Upper lobe of left lung (tissue), 6 donors: ENCODE measurements at places on chromosomes 4 and X. TPM values are rescaled to one million over a fixed set of nuclear protein-coding genes. Genes with fewer than 3 reads are reported as not detected.

Gene TCEAL8
- total RNA-seq = 51.2 TPM

- no peak for DNase-seq
Observed at GRCh38 chrX:23136816-23137215, 137.1 kb downstream of the DDX53 start.

DNA sequence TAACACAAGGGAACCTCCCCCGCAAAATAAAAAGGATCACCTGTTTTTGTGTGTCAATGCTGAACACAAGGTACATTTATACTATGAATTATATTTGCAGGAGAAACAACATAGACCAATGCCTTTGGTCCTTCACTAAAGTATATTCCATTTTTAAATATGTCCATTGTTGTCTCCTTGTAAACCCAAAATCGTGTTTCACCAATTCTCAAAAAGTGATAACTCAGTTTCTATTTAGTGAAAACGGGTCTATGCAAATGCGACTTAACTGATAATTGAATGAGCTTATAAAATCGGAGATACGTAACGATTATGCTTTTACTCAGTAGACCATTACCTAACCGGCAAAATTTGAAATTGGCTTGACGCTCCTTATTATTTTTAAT is 2.1 kb downstream of the BRWD3 start:
- DNase-seq = no peak

- DNase-seq = peak; percentile 77
Observed at GRCh38 chrX:107674480-107675364, 46.4 kb downstream of the PRPS1 start.

DNA sequence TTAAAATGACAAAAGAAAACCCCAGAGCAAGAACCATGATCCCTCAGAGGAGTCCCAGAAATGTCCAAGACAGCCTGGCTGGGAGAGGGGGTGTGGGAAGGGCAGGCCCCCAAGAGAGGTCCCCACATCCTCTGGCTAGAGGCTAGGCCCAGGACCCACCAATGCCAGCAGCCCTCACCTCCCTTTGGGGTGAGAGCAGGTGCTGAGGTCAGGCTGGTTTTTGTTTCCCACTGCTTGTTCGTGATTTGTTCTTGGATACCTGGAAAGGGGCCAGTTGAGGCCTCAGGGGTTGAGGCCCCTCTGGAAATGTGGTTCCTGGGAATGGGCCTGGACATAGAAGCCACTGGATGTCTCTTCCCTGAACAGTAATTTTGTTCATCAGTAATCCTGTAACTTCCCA is 2.3 kb upstream of the GRSF1 start:
- DNase-seq = no peak

- DNase-seq = no peak
Observed at GRCh38 chrX:26651755-26652154, 435.8 kb downstream of the MAGEB5 start.

DNA sequence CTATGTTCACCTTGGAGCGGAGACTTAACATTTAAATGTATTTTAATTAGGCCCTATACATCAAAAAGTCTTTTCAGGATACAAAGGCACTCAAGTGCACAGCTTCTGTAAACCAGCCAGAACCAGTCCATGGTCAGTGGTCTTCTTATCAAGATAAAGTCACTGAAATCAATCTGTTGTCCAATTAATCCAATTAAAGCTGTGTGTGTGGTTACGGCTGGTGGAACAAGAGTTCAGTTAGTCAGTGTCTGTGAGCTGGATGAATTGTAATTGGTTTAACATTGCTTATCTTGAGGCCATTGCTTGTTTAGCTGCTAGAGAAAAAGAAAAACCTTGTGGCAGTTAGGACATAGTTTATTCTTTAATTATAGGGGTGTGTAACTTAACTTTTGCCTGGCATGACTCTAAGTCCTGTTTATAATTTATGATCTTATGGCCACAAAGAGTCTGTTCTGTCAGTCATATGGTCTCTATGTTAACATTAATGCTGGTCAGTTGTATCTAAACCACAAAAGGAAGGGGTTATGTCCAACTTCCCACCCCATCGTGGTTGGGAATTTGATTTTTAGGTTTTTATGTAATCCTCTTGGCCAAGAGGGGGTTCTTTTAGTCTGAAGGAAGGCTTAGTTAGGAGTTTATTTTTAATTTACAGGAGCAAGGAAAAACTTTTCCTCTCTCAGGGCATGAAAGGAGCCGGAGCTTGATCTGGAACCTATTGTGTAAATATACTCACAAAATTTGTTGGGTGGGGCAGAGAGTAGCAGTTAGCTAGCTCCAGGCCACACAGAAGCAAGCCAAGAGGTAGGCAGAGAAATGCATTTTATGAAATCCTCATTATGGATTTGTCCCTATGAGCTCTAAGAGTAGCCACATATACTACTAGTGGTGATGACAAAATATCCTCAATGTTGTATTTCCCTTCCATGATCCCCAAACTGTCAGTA is 665.7 kb upstream of the ACTRT1 start:
- DNase-seq = no peak

DNA sequence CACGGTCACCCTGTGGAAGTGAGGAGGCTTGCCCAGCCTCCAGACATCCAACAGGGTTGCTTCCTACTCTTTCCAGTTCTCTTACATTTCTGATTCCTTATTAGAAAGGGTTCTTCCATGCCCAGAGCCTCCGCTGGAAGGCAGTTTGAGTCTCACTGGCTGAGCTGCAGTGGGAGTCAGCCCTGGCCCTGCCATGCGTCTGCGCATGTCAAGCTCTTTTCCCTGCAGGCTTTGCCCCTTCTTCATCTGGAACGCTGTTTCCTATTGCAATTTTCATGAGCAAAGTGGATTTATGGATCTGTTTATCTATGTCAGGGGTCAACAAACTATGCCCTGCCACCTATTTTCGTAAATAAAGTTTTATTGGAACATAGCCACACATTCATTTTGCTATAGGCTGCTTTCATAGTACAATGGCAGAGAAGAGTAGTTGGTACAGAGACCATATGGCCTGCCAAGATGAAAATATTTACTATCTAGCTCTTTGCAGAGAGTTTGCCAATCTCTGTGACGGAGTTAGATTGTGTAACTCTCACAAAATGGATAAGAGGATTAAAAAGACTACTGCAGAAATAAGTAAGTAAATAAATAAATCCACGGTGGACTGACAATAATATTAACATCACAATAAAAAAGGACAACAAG is 3.9 kb upstream of the CHRNA9 start:
- DNase-seq = no peak

DNA sequence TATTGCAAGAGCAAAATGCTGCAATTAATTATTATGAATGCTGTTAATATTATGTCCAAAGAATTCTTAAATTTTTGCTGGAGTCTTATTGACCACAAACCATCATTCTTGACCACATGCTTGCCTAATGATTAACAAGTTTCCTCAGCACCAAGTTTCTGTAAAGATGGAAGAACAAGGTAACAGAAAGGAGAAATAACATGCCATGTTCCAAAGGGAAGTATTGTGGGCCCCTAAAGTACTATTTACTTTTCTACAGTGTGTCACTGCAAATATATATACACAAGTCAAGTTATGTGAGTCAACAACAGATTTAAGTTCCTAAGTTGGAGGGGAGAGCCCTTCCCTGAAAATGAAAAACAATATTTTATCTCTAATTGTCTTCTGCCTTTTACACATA is 20.6 kb downstream of the FAM47E start:
- no peak for DNase-seq

Gene CXCL3
- 22.4 TPM for total RNA-seq

DNA sequence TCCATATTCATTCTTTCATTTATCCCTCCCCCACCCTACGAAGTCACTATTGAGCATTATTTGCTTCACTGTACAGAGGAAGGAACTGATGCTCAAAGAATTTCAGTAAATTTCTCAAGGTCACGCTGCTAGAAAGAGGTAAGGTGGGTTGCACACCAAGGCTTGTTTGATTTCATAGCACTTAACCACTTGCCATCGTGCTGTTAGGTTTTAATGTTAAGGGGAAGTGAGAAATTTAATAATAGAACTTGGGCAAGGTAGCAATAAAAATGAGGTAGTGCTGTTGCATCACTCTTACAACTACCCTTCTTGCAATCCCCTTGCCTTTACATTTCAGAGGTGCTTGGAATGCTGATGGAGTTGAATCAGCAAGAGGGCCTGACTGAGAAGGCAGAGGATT is 343.1 kb downstream of the MID1IP1 start:
- no peak for DNase-seq

DNA sequence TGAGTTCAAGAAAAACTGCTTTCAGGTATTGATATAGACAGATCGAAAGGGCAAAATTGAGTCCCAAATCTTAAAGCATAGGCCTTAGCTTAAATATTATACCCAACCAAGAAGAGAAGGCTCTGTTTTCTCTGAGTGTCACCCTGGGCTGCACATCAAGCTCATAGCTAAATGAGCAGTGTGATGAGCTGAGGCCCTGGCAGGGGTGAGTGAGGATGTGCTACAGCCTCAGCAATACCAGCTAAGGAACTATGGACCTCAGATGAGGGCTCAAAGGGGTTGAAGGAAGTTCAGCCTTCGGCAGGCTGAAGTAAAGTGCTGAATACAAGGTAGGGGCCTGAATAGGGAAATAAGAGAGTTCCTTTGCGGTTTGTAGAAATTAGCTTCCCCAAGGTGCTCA is 79.3 kb downstream of the FAM114A1 start:
- DNase-seq = no peak

Gene NDNF
- total RNA-seq = 137 TPM

DNA sequence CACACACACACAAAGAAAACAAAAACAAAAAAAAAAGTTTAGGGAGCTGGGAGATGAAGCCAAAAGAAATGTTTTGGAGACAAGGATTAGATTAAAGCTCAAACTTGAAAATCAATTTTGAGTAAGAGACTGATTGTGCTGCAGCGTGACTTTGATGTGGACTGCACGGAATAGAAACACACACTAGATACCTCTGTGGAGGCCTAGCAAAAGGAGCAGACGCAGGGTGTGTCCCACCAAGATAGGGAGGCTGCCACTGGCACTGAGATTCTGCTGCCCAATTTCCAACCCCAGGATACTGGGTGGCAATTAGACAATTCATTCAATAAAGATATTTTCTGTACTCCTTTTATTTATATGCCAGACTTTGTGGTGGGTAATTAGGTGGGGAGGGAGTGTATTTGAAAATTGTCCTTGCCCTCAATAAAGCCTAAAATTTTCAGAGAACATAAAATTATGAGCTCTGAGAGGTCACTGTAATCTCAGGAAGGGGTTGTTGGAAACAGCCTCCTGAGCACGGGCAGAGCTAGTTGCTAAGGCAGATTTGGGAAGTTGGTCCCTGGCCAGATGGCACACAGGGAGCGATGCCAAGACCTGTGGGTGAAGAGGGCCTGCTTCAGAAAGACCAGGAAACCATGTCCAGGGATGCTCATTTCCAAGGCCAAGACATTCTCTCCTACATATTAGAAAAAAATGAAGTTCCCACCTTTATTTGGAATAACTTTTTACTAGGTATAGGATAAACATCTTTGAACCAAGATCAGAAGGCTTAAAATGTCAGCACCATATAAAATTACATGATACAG is 1.9 kb upstream of the PPP3CA start:
- DNase-seq = peak; percentile 71

DNA sequence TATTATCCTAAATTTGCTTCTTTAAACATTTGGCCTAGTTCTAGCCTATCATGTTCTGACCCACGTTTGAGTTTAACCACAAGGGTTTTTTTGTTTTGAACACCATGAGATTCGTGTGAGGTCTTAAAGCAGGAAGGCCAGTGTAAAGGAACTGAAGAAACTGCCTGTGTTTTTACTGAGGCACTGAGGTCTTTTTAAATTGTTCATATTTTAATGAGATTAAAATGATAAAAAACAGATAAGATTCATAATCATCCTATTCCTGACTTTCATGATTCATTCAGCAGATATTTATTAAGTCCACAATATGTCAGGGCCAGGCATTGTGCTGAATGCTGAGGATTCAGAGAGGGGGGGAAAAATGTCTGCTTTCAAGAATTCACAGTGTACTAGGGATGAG is 3.2 kb downstream of the RPS6KA3 start:
- DNase-seq = no peak

- DNase-seq = no peak
Observed at GRCh38 chrX:42673301-42673810, 104.6 kb downstream of the PPP1R2C start.

Gene SSX3
- not detected for total RNA-seq

Gene PRSS12
- 10.8 TPM for total RNA-seq

Gene CNGA1
- total RNA-seq = not detected

- no peak for DNase-seq
Observed at GRCh38 chr4:185039508-185040273, 21.4 kb downstream of the HELT start.

- no peak for DNase-seq
Observed at GRCh38 chrX:134167591-134168203, 69.3 kb upstream of the CCDC160 start.

DNA sequence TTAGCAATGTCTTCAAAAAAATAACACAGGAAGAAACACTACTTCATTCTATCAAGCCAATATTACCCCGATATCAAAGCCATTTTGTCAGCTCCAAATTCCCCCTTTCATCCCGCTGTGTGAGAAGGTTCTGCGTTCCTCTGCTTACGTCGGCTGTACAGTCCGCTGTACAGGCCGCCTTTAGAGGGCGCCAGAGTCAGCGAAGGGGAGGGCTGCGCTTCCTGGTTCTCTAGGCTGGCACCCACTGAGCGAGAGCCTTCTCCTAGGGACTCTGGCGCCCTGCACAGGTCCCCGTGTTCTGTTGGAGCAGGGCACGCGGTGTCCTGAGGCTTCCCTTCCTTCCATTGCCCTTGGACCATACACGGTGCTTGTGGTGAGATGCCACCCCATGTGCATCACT is 25.3 kb upstream of the CT45A1 start:
- DNase-seq = no peak

DNA sequence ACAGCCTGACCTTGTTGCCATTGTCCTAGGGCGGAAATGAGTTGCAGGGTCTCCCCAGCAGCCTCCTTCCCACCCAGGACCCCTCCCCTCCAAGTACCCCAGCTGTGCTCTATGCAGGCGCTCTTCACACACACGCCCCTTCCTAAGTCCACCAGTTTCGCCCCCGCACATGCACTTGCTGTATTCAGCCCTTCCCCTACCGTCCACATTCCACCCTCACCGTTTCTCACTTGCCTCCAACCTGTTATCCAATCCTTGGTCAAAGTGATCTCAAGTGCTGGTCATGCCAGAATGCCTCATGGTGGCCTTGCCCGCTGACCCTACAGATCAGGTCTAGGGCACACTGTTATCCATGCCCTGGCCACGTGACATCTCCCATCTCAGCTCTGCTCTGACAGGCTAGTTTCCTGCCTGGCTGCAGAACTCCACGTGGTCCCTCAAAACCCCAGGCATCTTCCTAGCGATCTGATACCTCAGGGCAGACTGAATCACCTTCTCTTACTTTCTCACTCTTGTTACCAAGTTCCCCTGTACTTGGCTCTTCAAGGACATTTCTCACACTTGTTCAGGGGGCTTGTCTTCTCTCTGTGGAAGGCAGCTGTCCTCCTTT is 39.7 kb downstream of the NSG1 start:
- no peak for DNase-seq
